ENCODE measurements at places on chromosomes 1 and 21.

- no peak for DNase-seq
Measured at GRCh38 chr1:93252598-93252997, 72.1 kb downstream of the CCDC18 start.

DNA sequence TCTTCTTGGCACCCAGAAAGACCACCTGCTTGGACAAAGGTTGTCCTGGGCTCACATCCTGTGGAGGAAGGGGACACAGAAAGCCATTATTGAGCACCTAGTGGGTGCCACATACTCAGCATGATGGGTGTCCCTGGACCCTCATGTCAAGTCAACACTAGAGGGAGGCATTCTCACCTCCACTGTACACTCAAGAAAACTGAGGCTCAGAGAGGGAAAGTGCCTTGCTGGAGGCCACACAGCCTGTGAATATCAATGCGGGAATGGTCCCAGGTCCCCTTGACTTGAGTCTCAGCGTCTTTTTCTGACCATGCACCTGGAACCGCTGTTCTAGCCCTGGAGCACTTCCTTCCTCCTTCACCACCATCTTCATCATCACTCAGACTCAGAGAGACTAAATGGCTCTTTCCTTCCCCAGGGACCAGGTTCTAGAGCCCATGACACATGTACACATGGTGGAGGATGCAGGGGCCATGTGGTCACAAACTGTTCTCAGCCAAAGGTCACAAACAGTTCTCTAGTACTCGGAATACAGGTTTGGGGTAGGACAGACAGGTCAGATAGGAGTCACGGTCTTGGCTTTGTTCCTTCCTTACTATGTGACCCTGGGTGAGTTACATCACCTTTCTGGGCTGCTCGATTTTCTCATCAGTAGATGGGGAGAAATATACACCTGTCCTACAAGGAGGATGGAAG, 89.2 kb upstream of the WNT4 start:
- no peak for DNase-seq

- DNase-seq = no peak
Measured at GRCh38 chr1:216542741-216543140, 119.5 kb upstream of the USH2A start.

GRCh38 chr21:30251781-30252180, 31.0 kb downstream of the KRTAP24-1 start:
- no peak for DNase-seq

DNA sequence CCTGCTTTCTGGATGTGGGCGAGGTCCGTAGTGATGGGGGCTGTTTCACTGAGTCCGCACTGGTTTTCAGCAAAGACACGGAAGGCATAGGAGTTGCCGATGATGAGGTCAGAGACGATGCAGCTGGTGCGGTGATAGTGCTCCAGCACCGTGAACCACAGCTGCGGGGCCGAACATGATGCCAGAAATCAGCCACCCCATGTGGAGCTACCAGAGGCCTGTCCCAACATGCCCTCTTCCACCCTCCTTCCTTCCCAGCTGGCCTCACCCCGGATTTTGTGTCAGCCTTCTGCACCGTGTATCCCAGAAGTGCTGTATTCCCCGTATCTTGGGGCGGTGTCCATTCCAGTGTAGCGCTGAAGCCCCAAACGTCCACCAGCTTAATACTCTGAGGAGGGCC, 10.0 kb downstream of the MYBPHL start:
- no peak for DNase-seq

GRCh38 chr1:8021676-8022266, 4.3 kb downstream of the ERRFI1 start:
- DNase-seq = no peak

- no peak for DNase-seq
Measured at GRCh38 chr1:24860841-24861240, 69.2 kb downstream of the RUNX3 start.

DNA sequence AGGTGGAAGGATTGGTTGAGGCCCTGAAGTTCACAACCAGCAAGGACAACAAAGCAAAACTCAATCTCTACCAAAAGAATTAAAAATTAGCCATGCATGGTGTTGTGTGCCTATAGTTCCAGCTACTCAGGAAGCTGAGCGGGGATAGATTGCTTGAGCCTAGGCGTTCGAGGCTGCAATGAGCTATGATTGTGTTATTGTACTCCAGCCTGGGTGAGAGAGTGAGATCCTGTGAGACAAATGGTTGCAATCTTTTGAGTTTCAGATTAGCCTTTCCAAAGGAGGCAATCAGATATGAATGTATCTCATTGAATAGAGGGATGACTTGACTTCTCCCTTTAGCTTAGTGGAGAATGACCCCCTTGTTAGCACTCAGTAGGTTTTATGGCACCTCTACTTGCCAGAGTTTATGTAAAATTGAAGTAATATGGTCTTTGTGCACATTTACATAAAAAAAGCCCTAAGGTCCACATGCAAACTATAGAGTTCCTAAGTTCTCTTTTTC, 105.6 kb upstream of the OLFM3 start:
- no peak for DNase-seq

GRCh38 chr1:205301205-205301821, 20.2 kb downstream of the NUAK2 start:
- DNase-seq = no peak

- DNase-seq = no peak
Measured at GRCh38 chr1:227583354-227583753, 20.0 kb downstream of the ZNF678 start.

DNA sequence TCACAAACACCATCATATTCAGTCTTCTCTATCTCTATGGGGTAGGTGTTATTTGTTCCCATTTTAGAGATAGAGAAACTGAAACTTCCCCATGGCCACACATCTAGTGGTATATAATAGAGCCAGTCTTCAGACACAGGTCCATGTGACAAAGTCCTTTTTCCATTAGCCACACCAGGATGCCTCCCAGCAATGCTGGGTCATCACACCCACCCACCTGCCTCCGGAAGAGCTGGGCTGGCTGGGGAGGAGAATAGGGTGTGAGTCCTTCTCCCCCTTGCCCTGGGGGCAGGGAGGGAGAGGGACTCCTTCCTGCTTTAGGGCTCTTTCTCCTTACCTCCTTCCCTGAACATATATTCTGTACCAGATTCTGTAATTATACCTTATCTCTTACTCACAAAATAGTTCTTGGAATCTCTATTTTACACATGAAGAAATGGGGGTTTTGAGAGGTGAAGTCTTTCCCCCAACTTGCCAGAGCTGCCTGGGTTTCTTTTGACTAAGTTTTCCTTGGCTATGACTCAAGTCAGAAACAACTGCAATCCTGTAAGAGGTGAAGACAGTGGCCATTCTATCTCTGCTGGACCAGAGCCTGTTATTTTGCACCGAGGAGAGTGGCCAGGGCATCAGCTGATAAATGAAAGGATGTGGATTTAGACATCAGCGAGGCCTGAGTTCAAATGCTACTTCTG, 30.0 kb downstream of the SOX13 start:
- no peak for DNase-seq

DNA sequence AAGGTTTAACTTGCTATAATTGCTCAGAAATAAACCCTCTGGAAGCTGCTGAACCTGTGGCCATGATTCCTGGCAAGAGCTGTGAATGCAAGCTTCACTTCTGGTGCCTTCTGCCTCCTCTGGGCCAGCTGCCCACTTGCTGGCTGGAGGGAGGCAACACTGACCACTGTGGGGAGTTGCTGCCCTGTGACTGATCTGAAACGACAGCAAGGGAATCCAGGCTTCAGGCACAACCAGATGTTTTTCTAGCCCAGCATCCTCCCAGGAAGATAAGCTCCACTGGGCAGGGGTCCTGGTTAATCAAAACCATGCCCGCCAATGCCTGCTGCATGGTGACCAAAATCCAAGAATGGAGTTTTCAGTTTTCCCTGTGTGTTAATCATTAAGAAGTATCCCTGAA, 180.0 kb upstream of the HMGB4 start:
- no peak for DNase-seq

- no peak for DNase-seq
Measured at GRCh38 chr1:199580300-199580699, 447.2 kb upstream of the NR5A2 start.

- DNase-seq = no peak
Measured at GRCh38 chr1:201399352-201400126, 415 bp upstream of the LAD1 start.

- DNase-seq = peak; percentile 29
Measured at GRCh38 chr1:234613128-234613875, 3.3 kb upstream of the IRF2BP2 start.

- DNase-seq = no peak
Measured at GRCh38 chr1:238063454-238063853, 172.7 kb upstream of the ZP4 start.

DNA sequence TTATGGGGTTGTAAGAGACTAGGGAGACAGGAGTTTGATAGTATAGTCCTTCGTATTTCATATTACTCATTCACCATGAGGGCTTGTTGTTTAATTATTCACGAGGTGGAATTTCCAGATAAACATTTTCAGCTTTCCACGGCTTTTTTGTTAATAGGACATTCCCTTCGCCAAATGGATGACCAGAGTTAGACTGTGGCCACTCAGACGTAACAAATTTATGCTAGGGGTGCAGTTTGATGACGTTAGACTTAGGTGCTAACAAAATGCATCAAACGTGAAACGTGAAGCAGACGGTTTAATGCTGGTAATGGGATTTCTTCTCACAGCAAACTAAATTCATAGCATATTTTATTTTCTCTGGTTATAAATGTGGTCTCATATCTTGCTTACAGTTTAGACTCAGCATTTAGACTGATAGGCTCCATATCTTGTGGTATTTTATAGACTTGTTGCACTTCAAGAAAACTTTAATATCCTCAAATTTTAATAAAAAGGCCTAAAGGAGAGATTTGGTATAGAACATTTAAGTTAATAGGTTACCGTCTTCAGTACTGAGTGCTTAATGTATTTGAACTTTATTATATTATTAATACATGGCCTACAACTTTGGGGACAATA, 2.3 kb downstream of the DHX9 start:
- DNase-seq = no peak

- peak; percentile 41 for DNase-seq
Measured at GRCh38 chr1:234125283-234125682, 220.8 kb downstream of the SLC35F3 start.

DNA sequence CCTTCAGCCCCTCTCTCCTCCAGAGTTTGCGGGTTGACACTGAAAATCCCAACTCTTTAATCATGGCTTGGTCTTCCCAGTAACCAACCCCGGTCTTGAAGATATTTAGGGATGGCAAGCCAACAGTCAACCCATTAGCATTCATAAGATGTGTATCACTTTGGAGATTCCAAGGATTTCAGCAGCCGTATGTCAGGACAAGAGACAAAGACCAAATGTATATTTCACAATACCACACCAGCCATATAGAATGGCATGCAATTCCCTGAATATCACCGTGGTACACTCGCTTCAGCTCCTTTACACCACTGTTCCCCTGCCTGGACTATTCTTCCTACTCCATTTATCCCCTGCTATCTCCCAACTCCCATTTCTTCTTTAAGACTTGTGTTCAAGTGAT, 109.2 kb downstream of the CSMD2 start:
- DNase-seq = no peak

DNA sequence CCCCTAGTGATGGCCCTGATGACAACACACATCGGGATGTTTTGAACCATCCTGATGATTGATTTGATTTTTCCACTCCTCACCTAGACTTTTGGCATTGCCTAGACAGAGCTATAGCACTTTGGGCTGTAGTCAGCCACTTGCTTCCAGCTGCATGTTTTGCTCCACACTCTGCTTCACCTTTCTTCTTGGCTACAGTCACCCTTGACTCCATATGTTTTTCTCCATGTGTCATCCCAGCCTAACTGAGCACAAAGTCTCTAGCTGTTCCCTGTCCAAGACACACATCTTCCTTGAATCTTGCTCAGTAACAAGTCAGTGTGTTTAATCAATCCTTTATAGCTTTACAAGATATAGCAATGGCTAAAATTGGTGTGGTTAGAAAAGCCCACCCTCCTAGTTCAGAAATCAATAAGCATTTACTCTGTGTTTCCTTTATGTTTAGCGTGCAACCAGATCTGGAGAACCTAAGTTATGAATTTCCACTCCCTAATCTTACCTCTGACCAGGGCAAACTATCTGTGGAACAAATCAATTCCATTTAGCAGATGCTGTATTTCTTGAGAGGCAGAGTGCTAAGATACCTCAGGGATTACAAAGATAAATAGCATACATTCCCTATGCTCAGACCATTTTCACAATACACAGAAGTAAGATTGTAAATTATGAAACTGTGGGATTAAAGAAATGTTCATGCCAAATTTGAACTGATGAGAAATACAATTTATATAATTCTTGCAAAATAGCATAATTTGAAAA, 98.4 kb upstream of the LYPLAL1 start:
- no peak for DNase-seq

- no peak for DNase-seq
Measured at GRCh38 chr1:186494832-186495271, 33.9 kb upstream of the PDC start.

DNA sequence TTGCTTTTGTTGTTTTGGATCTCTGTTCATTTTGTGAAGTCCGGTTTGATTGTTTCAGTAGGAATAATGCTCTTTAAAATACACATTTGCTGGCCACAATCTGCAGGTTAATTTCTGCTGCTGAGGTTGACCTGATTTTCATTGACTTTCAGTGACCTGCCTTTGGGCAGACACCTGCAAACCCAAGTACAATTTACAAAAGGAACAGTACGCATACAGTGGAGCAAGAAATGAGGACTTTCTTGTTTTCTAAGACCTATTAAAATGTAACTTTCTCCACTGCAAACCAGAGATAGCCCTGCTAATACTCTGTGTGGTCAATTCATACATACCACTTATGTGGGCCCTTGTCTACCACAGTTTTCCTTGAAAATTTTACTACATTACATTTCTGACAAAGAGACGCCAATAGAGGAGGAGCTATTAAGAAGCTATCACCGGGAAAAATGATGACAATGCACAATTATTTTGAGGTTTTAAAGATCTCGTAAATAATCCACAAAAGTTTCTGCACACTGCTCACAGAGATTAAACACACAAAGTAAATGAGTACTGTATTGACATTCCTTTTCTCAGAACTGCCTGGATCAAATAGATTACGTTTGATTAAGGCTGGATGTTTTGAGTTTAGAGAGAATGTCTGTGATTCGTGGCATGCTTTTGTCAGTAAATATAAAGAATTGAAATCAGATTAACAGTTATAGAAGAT, 141.9 kb downstream of the SDCCAG8 start:
- no peak for DNase-seq

DNA sequence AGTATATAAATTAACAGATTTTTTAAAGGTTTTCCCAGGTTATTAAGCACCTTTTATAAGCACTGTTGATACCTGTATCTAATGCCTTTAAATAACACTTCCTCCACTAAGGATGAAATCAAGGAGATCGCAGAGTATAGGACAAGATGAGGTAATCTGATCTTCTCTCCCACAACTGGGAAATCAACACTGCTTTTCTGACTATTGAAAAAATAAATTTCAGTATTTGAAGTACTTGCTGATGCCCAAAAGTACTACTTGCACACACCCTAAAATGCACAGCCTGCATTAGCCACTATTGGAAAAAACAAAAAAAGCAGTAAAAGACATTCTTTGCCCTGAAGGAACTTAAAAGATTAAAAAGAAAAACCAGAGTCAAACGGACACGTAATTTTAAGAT, 48.6 kb downstream of the PUM1 start:
- DNase-seq = no peak

DNA sequence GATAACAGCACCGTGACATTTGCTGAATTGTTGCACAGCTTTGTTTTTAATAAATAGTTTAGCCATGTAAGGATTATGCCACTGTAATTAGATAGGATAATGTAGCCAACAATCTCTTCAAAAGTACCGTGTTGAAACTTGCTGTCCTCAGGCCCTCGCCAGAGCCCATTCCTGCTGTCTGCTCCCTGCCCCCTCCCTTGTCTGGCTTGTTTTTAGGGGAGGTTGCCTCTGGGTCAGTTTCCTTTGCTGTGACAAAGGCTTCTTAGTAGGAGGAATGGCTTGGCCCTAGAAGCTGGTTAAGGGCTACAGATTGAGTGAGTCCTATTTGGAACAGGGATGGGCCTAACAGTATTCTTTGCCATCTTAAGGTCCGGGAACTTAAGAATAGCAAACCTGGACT, 107.9 kb downstream of the LMO4 start:
- no peak for DNase-seq
